Thymus (tissue), 14 donors: ENCODE measurements at places on chromosomes 11 and 22.

GRCh38 chr11:46489656-46490560, 98.3 kb upstream of the CHRM4 start:
- peak; percentile 33 for DNase-seq
- peaks cover 44% of the 10 kb centered on the region for H3K36me3 ChIP-seq
- no peak overlapping the region for H3K27ac ChIP-seq

DNA sequence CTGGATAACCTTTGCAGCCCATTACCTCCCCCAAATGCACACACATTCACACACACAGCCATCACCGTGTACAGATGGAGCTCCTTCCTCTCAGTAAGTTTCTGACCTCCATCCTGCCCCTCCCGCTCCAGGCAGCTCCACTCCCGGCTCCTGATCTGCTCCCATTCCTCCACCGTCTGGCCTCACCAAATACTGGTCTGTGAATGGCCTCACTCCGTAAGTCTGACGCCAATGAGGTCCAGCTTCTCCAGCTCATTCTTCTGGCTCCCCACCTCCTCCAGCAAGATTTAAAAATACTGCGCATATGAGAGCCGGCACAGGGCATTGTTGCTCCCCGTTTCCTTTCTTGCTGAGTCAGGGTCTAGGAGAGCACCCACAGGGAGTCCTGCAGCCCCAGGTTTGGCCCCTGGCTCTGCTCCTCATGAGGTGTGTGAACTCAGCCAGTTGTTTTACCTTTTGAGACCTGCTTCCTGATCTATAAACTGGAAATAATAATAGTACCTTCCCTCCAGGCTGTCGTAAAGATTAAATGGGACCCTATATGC, 14.0 kb upstream of the TUB start:
- DNase-seq, result no peak
- H3K4me1 ChIP-seq, result peaks cover 12% of the 10 kb centered on the region
- H3K27me3 ChIP-seq, result peaks cover 18% of the 10 kb centered on the region
- no peaks in the 10 kb centered on the region for H3K36me3 ChIP-seq
- no peak overlapping the region for H3K4me3 ChIP-seq
- H3K27ac ChIP-seq, result no peak overlapping the region

GRCh38 chr11:120925944-120926343, 98.0 kb upstream of the TBCEL start:
- H3K27ac ChIP-seq, result no peak overlapping the region
- H3K36me3 ChIP-seq, result no peaks in the 10 kb centered on the region
- no peaks in the 10 kb centered on the region for H3K4me1 ChIP-seq
- H3K4me3 ChIP-seq, result no peak overlapping the region

DNA sequence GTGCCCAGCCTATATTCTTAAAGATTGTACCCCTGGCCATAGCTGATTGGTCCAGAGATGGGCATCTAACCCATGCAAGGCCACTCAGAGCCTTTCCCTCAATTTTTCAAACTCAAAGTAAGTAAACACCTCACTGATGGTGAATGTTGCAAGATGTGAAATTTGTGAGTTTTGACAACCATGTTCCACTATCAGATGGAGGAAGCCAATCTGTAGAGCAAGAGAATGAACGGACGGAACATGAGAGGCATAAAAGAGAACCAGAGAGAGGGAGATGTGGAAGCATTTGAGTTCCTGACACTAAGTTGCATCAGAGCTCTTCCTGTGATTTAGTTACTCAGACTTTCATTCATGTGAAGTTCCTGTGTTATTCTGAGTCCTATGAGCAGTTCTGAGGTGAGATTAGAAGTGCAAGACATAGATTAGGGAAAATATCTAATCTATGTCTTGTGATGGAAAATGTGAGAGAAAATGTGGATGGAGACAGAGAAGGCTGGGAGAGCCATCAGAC, 73.3 kb downstream of the PRSS23 start:
- H3K36me3 ChIP-seq, result no peaks in the 10 kb centered on the region
- H3K4me1 ChIP-seq, result no peaks in the 10 kb centered on the region
- no peak overlapping the region for H3K4me3 ChIP-seq
- no peak overlapping the region for H3K27ac ChIP-seq
